Stimulated activated CD8-positive, alpha-beta memory T cell treated with anti-CD3 and anti-CD28 coated beads, Interleukin-4, amount 100 ng/mL, for 1 hour (primary cell): ENCODE measurements at places on chromosomes 5 and 9.

DNA sequence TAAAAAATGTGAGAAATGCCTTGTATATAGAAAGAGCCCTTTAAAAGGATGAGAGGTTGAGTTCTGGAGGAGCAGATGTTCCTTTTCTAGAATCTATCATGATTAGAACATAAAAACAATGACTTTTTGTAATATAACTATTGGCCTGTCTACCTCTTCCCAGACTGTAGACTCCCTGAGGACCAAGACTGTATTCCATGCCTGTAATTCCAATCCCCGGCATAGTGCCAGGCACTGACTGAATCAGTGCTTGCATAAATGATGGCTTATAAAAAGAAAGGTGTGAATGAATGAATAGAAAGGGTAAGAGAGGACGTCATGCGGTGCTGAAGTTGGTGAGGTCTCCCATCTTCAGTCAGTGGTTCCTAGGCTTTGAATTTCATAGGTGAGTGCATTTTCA is 92.6 kb upstream of the GDNF start:
- DNase-seq: no peak

GRCh38 chr5:30926218-30926617 is 267.3 kb upstream of the CDH6 start:
- DNase-seq: no peak

GRCh38 chr5:16585041-16585667 is 31.6 kb downstream of the RETREG1 start:
- DNase-seq: no peak

DNA sequence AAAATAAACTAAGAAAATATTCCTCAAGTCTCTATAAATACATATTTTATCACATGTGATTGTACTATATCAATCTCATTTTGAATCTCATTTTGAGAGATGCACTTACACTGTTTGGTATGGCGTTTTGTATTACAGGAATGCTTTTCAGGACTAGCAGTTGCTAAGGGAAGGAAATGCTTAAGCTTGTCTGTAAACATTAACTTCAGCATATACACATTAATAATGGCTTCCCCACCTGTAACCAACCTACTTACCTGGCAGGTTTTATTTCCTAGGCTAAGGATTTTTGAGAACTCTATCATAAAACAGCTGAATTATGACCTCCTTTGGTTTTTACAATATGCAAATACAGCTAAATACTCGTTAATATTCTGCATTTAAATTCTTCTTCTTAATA is 141.0 kb upstream of the GRHPR start:
- DNase-seq: no peak

GRCh38 chr5:131263648-131264450 is at the start of gene CDC42SE2:
Gene CDC42SE2 (plus strand): TSS chr5:131264053. CDS start chr5:131359494, 95,441 bp downstream.
- peak; percentile 65 for DNase-seq

DNA sequence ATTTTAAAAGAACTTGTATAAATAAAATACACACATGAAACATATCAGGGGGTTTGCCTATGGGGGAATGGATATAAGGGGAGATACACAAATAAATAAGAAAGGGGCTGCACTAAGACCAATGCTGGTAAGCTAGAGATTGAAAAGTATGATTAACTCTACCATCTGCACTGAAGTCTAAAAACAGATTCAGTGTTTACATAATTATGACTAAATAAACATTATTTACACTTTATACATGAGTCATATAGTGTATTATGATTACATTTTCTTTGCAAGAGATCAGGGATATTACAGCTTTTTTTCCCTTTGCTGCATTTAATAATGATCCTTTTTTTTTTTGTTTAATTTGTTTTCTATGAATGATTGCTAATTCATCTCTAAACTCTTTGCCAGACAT is 367.9 kb downstream of the TMEM38B start:
- DNase-seq: no peak

GRCh38 chr9:34362614-34363214 is 14.0 kb downstream of the MYORG start:
- DNase-seq: no peak

DNA sequence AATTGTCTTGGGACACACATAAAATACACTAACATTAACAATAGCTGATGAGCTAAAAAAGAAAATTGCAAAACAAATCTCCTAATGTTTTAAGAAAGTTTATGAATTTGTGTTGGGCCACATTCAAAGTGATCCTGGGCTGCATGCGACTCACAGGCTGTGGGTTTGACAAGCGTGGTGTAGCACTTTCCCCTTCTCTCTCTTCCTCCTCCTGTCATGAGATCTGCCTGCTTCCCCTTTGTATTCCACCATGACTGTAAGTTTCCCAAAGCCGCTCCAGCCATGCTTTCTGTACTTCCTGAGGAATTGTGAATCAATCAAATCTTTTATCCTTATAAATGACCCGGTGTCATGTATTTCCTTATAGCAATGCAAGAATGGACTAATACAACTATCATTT is 178.0 kb downstream of the TLR4 start:
- no peak for DNase-seq

DNA sequence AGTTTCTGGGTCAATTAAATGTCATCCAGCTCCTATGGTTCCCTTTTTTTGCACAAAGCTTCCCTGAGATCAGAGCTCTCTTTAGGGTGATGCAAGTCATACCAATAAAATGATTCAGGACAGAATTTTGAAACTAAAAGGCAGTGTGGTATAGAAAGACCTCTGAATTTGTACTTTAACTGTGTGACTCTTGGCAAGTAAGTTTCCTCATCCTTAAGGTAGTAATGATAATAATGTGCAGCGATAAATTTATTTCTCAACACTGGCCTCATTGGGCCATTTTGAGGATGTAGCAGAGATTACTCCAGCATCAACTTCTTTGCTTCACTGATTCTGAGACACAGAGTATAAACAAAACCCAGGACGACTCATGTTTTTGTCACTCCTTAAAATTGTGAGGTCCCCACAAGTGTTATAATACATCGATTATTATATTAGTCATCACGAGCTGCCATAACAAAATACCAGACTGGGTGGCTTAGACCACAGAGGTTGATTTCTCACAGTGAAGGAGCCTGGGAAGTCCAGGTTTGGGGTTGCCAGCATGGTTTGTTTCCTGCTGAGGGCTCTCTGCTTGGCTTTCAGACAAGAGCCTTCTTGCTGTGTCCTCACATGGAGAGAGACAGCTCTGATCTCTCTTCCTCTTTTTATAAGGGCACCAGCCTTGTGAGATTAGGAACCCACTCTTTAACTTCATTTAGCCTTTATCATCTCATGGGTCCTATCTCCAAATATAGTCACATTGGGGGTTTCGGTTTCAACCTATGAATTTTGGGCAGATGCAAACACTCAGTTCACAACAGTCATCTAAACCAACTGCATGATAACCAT is 293.0 kb downstream of the ZNF608 start:
- no peak for DNase-seq

- no peak for DNase-seq
Observed at GRCh38 chr5:178439493-178440180, 150.6 kb downstream of the COL23A1 start.

- no peak for DNase-seq
Observed at GRCh38 chr5:173742432-173742816, 126.0 kb upstream of the BOD1 start.

DNA sequence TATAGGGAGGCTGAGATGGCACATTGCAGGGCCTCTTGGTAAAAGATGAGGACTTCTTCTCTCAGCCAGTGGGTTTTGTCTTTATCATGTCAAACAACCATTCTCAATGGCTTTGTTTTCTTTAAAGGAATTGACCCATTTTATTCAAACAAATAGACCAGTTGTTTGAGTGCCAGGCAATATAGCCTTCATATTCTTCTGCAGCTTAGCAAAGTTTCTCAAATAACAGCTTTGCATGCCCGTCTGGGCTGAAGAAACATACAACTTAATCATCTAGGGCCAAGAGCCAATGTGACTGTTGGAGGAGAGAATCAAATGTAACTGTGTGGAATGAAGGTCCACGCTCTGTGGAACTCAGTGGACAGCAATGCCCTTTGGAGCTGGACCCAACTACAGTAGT is 57.4 kb upstream of the ADRA1B start:
- DNase-seq: no peak

DNA sequence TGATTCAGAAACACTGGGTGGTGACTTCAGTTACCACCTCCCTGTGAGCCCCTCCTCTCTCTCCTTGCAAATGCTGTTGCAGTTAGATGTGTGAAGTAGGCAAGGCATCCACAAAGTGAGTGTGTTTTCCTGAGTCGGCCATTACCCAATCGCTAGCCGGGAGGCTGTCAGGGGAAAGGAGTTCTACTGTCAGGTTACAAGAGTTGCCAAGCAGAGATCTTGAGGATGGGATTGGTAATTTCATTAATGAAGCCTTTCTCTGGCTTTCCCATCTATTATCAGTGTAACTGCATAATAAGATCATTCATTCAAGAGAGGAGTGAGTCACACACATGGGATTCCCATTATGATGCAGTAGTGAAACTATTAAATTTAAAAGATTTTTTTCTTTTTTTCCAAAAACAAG is 106.9 kb downstream of the GLDC start:
- DNase-seq: no peak

DNA sequence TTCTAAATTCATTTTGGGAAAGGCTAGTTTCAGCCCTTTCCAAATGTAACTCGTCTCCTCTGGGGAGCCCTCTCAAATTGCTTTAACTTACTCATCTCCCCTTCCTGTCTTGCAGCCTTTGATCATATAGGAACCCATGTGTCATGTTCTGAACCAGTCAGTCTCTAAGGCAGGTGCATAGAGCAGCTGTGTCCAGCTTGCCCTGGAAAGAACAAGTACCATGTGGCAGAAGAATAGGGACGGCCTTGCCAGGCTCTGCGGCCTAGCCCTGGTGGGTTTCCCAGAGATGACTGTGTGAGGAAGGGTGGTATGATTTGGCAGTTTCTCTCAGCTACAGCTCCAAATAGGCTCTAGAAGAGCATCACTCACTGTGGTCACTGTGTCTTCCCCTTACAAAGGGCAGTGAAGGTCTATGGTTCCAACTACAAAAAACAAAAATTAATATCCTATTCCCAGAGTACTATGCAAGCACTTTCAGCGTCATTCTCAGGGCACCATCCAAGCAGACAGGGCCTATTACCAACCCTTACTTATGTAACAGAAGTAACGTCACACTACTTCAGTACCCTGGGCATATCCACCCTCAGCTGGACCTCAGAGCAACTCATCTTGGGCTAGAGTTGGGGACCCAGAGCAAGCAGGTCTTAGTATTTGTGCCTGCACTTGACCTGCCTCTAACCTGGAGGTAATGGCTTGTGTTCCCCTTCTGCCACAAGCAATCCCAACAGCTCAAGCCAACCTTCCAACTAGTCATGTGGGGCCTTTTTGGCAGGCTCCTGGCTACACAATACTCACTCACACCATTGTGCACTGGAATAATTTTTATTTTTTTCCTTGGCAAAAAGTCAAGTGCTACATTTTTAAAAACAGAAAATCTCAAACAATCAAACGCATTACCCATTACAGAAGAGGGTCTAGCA is 37.2 kb upstream of the UBAP2 start:
- no peak for DNase-seq

- DNase-seq: no peak
Observed at GRCh38 chr9:93061791-93062763, 3.6 kb downstream of the SUSD3 start.

DNA sequence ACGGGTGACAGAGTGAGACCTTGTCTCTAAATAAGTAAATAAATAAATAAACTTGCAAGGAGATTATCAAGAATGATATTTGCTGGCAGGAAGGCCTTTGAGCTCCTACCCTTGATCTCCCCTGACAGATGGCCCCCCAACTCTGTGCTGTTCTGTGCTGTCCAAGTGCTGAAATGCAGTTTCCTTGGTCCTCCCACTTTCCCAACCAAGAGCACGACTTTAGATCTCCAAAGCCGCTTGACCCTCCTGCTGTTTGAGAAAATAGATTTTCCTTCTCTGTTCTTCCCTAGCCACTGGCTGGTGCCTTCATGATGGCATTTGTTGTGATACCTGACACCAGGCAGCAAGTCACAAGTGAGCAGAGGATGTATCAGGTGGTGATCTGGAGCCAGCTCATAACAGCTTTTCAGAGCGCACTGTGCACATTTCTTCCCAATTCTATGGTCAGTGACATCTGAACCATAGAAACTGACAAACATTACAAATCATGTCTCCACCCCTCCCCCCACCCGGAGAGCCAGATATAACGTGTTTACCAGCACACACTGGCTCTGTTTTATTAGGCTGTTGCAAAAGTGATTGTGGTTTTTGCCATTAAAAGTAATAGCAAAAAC is 80.0 kb upstream of the PUM3 start:
- no peak for DNase-seq

GRCh38 chr5:141942185-141942857 is 15.7 kb downstream of the PCDH12 start:
- no peak for DNase-seq

DNA sequence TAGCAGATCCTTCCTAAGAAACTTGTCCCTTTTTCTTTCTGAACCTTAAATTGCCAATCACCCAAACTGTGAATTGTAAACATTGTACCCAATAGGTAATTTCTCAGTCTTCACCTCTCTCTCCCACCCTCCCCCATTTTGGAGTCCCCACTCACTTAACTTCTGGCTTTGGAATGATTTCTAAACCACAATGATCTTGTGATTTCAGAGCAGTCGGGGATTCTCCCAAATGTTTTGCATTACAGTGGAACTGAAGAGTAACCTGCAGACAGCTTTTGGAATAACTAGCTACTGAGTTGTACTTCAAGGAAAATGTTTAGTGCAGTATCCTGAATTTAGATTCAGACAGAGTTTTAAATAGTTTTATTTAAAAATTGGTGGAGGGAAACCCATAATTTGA is 19.2 kb downstream of the SLC27A6 start:
- no peak for DNase-seq

GRCh38 chr5:36396640-36397039 is 94.9 kb upstream of the RANBP3L start:
- DNase-seq: no peak

DNA sequence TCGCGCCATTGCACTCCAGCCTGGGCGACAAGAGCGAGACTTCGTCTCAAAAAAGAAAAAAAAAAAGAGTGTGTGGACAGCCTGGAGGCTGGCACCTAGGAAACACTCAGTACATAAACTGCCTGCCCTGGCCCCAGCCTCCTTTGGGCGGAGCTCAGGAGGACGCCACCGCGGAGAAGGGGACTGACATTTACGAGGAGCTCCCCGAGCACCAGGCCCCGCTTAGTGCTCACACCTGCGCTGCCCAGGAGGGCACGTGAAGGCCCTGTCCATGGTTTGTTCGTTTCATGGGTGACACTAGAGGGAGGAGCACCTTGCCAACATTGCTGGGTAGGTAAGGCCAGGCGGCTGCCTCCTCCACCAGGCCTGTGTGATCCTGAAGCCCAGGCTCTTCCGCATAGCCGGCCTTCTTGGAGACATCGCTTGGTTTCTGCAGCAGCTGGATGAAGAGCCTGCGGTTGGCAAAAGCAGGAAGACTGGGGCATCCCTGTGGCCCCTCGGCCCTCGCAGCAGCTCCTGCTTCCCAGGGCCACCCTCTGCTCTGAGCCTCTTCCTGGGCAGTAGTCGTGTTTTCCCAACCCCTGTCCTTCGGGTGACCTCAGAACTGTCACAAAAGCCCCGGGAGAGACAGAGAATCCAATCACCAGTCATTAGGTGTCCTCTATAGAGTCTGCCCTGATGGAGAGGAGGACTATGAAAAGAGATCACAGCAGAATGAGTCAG is 26.2 kb upstream of the LAMC3 start:
- DNase-seq: no peak

- no peak for DNase-seq
Observed at GRCh38 chr5:76425928-76426804, 23.1 kb downstream of the IQGAP2 start.

GRCh38 chr9:80387828-80388227 is 816.1 kb downstream of the TLE4 start:
- DNase-seq: no peak

GRCh38 chr5:107867266-107867665 is 196.5 kb upstream of the EFNA5 start:
- DNase-seq: no peak
